HT1080 (cell line): ENCODE measurements at places on chromosomes 2 and 18. TPM values are rescaled to one million over a fixed set of nuclear protein-coding genes. Genes with fewer than 3 reads are reported as not detected.

GRCh38 chr18:37156330-37156942, 327.5 kb downstream of the KIAA1328 start:
- no peak for DNase-seq

- peak; percentile 51 for DNase-seq
Observed at GRCh38 chr18:62524440-62525200, 1.8 kb downstream of the ZCCHC2 start.

- no peak for DNase-seq
Observed at GRCh38 chr2:20516291-20516645, 69.4 kb downstream of the RHOB start.

- DNase-seq, result no peak
Observed at GRCh38 chr2:226763320-226763719, 36.3 kb downstream of the IRS1 start.

The AMER3 gene
- total RNA-seq, result not detected in 2 replicates

The LRP2 gene
- 0.10 TPM in 1 of 2 replicates, not detected in the other for total RNA-seq
